Stimulated activated CD8-positive, alpha-beta memory T cell treated with anti-CD3 and anti-CD28 coated beads, Interleukin-7, amount 100 ng/mL, for 48 hours (primary cell): ENCODE measurements at places on chromosomes 3 and 15.

GRCh38 chr3:97235179-97235578 lies 420.8 kb downstream of the EPHA6 start:
- no peak for DNase-seq

GRCh38 chr3:66453651-66454463 lies 47.0 kb downstream of the LRIG1 start:
- DNase-seq = no peak

DNA sequence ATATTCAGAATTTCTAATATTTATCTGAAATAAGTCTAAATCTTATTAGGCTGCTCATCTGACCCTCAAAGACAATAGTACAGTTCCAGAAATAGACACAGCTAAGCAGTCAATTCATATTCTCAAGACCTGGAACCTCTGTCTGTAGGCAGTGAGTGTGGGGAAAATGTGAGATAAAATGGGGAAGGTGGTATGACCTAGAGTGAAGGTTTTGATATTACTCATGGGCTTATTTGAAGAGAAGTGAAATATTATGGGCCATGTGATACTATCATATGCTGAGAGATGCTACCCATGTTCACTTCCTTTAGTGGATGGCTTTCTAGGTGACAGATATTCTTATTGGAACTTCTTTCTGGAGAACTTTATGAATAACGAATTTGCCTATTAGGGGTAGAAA lies 33.5 kb downstream of the TGFBR2 start:
- DNase-seq = no peak

- DNase-seq = no peak
Measured at GRCh38 chr3:17852217-17852616, 109.8 kb upstream of the TBC1D5 start.

DNA sequence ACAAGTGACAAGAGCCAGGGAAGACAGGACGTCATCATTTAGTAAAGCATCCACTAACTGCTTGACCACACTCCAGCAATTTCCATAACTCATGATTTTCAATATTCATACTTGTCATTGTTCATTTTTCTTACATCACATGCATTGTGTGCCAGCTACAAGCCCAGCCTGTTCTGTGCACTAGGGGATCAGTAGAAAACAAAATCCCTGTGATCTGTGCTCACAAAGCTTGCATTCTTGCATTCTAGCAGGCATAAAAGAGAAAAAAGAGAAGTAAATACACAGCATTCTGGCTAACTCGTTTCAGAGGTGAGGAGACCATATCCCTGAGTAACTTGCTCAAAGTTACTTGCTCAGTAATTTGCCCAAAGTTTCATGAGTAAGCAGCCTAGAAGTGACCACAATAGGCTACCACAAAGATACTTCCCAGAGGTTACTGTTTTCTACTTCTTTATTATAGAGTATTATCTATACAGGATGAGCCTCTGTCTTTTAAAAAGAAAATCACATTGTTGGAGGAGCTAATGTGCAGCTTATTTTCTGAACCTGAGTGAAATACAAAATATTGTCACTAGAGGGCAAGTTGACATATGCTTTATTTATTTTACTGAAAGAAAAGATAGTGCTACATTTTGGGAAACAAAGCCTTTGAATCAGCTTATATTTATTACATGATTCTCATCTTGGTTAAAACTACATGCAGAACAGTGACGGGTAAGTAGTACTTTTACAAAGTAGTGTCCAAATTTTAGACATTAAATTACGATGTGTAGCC lies 701.4 kb upstream of the LMCD1 start:
- no peak for DNase-seq

- DNase-seq = no peak
Measured at GRCh38 chr15:88083811-88084760, 172.5 kb downstream of the NTRK3 start.

- no peak for DNase-seq
Measured at GRCh38 chr3:8974458-8974857, 11.2 kb upstream of the RAD18 start.

DNA sequence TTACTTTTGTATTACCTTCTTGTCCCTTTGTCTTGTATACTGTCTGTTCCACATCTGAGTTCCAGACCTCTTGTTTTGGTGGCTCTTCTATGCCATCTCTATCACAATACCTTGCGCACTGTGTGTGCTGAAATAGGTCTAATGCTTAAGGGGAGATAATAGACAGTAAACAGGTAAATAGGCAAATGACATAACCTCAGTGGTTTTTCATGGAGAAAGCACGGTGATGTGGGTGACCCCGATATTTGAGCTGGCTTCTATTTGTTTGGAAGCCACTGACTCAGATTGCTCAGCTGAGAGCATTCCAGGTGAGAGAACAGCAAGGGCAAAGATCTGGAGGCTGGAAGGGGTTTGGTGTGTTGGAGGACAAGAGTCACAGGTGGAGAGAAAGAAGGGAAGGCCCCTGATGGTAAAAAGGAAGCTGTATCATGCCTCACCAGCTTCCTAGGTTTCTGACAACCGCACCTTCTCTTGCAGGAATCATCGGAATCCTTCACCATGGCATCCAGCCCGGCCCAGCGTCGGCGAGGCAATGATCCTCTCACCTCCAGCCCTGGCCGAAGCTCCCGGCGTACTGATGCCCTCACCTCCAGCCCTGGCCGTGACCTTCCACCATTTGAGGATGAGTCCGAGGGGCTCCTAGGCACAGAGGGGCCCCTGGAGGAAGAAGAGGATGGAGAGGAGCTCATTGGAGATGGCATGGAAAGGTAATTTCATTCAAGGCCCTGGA lies 795 bp downstream of the MCM2 start:
- no peak for DNase-seq

- no peak for DNase-seq
Measured at GRCh38 chr3:134956395-134956794, 161.3 kb downstream of the EPHB1 start.

GRCh38 chr3:106206613-106207012 lies 337.8 kb upstream of the CBLB start:
- no peak for DNase-seq

DNA sequence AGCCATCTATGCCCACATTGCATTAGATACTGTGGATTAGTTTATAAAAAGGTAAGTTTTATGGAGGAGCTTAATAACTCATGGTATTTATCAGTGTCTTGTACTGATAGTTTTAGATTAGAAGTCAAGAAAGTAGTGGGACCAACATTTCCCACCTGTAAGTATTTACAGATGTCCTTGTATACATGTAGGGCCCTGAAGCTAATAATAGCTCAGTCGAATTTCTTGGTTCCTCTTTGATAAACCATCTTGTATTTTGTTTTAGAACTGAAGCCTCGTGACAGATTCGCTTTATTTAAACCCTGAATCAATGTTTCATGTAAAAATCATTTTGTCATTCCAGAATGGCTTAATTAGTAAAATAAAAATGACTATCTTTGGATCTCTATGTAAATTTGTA lies 73.4 kb downstream of the CRYBG3 start:
- DNase-seq = no peak

GRCh38 chr3:65927576-65927975 lies 111.1 kb downstream of the MAGI1 start:
- DNase-seq = no peak

DNA sequence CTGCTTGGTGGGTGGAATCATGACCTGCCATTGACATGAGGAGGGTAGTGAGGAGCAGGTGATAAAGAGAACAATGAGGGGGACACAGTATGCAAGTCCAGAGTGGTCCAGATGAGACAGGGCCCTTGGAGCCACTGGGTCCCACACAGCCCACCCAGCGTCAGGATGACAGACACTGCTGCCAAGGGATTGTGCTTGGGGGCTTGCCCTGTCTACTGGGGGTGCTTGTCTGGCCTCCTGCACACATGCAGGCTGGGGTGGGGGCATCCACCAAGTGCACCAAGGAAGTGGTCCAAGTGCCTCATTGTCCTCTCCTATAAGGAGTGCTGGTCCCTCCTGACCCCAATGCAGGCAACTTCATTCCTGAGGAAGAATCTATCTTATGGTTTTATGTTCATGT lies 39.2 kb upstream of the CTSH start:
- no peak for DNase-seq

- no peak for DNase-seq
Measured at GRCh38 chr3:124877674-124878073, 9.5 kb downstream of the ITGB5 start.

- DNase-seq = no peak
Measured at GRCh38 chr3:69385123-69385722, 665 bp downstream of the FRMD4B start.

- DNase-seq = no peak
Measured at GRCh38 chr15:46416544-46416943, 781.7 kb downstream of the SQOR start.

- no peak for DNase-seq
Measured at GRCh38 chr3:181974198-181974597, 262.5 kb downstream of the SOX2 start.

GRCh38 chr3:196915375-196915774 lies 27.0 kb downstream of the NCBP2 start:
- no peak for DNase-seq

- DNase-seq = no peak
Measured at GRCh38 chr3:43814461-43814860, 123.7 kb downstream of the ABHD5 start.

DNA sequence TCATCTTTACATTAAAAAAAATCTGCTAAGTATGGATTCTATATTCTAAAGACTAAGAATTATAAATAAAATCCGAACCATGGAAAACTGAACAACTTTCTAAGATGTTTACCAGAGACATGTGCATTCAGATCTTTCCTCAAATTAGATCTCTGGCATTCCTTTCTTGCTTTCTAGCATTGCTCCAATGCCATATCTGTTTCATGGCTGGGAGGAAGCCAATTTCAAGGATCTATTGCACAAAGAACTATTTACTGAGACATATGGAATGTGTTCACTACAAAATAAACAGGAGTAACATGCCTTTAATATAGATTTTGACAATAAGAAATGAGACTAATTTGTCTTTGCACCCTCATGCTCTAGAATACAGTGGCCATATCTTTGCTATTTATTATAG lies 45.1 kb upstream of the NANOGP8 start:
- DNase-seq = no peak

- no peak for DNase-seq
Measured at GRCh38 chr3:198070871-198071270, 110.9 kb downstream of the LMLN start.

GRCh38 chr15:77702211-77702957 lies 69.7 kb upstream of the LINGO1 start:
- DNase-seq = no peak

DNA sequence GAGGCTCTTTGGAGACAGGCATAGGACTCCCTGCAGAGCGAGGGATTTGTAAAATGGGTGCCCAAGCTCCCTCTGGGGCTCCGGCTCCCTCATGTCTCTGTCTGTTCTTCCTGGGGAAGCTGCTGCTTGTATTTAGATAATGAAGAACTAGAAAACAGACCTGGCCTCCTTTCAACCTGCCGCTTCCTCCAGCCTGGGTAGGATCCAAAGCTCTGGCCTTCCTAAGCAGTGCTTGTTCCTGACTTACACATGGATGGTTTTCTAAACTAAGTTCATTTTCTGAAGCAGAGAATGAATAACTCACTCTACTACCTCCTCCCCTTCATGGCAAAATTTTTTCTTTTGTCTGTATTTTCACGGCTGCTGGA lies 36.9 kb upstream of the MYZAP start:
- DNase-seq = no peak

- DNase-seq = no peak
Measured at GRCh38 chr15:63803106-63803886, 30.5 kb downstream of the HERC1 start.

DNA sequence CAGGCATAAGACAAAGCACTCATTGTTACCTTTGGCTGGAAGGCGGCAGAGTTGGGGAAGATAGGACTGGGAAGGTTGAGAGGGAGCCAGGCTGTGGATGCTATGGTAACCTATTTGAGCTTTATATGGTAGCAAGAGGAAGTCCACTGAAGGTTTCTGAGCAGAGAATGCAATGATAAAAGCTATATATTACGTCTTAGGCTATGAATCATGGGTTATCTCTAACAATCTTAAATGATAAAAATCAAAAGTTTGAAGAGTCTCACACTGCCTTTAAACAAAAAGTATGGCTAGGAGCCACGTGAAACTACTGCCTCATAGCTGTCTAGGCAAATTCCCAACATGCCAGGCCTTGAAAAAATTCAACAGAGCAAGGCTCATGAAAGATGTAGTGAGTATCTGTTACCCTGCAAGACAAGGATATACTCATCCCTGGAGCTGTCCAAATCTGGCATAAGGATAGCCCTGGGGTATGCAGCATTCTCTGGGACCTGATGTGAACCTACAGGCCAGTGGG lies 4.1 kb downstream of the P3H2 start:
- DNase-seq = no peak

GRCh38 chr15:75651810-75652543 lies 4.3 kb downstream of the SNX33 start:
- DNase-seq = no peak

DNA sequence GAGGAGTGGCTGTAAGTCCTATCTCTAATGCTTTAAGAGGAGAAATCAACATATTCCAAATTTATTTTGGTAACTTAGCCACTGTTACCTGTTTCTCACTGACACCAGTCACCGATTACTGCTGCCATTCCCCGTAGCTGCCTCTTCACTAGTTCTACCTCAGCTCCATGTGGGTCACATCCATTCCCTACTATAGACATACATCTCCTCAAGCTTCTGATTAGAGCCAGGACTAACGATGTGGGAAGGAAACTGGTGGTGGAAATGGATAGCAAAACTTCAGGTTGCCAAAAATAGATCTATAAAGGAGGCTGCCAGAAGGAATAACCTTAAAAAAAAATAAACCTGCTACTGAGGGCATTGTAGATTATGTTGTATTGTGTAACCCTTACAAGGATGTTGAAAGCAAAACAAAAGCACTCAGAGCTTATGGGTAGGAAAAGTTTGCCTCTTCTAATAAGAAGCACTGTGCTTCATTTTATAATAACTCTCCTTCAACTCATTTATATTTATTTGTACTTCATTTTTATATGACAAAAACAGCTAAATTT lies 56.0 kb downstream of the KAT2B start:
- DNase-seq = no peak

GRCh38 chr3:134650431-134651346 lies at the start of gene KY:
Gene KY, minus strand, starts transcription at chr3:134651022. Its CDS starts 62 bp downstream, at chr3:134650960.
- no peak for DNase-seq

DNA sequence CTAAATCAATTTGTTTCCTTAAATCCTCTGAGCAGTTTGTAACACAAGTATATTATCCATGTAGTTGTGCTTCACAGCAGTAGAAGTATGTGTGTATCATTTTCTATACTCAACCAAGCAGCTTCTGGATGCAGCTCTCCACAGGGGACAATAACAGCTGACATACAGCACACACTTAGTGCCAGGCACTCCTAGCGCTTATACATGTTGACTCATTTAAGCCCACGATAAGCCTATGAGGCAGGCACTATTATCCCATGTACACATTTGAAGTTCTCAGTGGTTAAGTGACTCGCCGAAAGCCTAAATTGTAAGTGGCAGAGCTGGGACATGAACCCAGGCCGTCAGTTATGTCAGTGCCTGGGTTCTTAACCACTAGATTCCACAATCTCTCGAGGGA lies 20.3 kb upstream of the LPP start:
- peak; percentile 17 for DNase-seq

- no peak for DNase-seq
Measured at GRCh38 chr3:11001020-11001657, 8.6 kb downstream of the SLC6A1 start.

DNA sequence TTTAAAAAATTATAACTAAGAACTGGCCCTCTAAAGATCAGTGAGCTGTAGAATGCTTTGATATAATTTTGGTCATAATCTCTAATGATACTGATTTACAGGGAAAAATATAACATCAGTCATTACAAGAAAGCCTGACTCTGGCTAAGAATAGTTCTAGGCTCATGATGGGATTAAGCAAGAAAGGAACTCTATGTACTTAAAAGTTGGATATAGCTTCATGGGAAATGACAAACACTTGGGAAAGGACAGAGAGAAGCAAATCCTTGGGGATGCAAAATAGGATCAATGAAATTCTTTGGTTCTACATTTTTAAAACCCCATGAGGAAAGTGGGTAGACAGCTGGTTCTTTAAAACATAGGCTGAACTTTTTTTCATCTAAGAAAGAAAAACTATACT lies 472.7 kb upstream of the NR2F2 start:
- no peak for DNase-seq
